ENCODE measurements at places on chromosomes 1 and 21. TPM values are rescaled to one million over a fixed set of nuclear protein-coding genes. Genes with fewer than 3 reads are reported as not detected.

GRCh38 chr1:20936621-20937020 lies 149.5 kb upstream of the HP1BP3 start:
- no peak for DNase-seq

The LIN28A gene
- not detected for polyA plus RNA-seq

DNA sequence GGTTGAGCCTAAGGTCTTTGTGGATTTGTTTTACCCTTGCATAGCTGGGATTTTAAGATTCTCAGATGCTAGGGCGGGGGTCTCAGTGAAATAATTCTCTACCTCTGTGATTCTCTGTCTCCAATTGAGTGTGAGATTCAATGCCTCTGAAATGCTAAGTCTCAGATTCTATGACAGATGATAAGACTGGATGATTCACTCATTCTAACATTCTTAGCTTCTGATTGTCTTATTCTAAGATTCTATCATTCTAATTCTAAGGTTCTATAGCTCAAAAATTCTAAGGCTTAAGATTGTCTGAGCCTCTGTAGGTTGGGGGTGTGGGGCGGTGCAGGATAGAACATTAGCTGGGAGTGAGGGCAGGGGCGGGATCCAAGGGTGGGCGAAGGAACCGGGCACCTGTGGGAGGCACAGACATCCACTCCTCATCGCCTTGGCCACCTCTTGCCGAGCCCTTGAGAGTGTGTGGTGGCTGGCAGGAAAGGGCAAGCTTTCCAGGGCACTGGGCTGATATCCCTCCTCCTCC lies 29.5 kb downstream of the ADGRB2 start:
- no peak for DNase-seq

The COL11A1 gene
- 16.0 TPM for polyA plus RNA-seq
